ENCODE measurements at places on chromosomes 3 and 15.

- no peak for DNase-seq
Observed at GRCh38 chr15:26355472-26356074, 417.3 kb downstream of the GABRB3 start.

DNA sequence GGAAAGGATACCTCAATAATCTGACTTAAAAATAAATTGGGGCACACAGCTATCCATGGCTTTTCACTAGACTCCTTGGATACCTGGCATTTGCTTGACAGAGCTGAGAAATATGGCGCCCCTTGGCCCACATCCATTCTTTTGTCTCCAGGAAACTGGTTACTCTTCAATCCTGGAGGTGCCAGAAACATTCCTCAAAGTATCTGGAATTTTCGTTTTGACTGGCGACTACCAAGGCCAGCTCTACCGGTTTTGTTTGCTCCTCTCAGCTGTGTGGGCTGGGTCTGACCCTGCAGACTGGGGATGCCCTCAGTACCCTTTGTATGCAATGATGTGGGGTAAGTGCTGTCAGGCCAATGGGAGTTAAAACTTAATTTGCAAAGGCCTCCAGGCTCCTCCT is 27.0 kb downstream of the KATNBL1 start:
- DNase-seq: no peak

DNA sequence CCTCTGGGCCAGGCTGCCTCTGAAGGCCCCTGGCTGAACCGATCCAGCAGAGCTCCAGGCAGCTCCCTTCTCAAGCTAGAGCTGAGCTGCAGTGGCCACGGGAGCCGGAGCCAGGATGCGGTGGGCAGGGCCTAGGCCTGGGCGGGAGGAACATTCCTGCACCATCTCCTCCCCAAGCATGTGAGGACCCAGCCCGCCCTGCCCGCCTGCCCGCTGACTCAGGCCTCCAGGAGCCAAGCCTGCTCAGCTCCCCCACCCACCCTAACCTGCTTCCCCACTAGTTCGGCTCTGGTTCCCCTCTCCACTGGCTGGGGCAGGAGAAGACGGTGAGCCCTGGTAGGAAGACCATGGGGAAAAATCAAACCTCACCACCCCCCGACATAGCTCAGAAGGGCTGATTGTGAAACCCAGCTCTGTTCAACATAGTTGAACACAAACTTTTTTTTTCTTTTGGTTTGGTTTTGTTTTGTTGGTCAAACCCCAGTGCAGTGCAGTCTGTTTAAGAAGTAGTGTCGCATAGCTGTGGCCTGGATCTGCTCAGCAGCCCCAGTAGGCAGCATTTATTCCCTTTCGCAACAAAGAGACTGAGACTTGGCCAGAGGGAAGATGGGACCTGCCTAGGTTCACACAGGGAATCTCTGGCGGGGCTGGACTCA is 13.5 kb downstream of the SNX33 start:
- no peak for DNase-seq

DNA sequence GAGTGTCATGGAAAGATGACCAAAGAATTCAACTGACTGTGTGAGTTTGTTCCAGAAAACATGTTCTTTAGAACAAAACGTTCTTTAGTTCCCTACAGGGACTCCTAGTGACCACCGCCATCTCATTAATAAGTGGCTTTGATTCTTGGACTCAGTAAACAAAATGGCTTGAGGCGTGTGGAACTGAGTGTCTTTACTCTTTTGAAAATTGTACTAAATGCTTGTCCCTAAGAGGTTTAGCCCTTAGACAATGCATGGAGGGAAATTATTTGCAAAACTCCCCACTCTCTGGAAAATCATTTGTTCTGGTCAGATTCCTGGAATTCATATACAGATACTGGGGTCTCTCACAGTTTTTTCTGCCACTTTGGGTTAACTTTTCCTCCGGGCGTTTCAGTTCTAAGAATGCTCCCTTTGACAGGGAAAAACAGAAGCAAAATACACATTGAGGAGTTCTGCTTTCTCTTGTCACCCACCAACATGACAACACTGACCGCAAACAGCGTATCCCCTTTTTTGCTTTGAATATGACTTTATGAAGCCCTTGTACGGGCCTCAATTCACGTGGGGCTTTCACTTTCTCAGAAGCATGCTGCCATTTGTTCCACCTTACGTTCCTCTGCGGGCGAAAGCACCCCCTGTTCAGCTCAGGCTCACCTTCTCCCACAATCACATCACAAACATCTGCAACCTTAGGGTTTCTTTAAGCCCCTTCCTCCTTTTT is 15.3 kb upstream of the NRROS start:
- DNase-seq: peak; percentile 61

- no peak for DNase-seq
Observed at GRCh38 chr3:101248736-101249135, 71.6 kb downstream of the IMPG2 start.

DNA sequence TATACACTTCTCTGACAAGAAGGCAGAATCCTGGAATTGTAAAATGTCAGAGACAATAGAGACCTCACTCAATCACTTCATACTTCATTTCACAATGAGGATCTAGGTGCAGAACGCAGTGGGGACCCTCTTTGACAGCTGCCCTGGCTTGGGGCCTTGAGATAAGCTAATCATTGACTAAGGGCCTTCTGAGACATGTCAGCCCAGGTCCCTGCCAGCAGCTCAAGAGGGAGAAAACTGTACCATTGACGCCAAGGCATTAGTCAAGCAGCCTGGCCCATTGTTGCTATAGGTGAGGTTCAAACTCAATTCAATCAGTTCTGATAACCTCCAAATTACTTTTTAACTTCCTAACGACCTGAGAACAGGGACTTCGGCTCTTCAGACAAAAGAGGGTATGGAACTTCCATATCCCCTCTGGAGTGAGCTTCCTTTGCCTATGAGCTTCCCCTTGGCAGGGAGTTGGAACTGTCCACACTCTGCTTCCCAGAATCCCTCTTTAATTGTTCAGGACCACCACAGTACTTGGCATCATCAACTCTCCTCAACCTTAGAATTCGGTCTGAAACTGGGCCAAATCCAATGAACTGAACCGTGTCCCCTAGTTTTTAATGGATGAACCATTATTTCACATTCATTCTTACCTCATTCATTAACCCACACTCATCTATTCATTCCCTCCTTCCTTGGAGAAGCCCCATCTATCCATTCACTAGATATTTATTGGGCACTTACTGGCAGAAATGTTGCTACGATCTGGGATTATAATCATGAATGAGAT is 1.5 kb upstream of the CYP8B1 start:
- no peak for DNase-seq

DNA sequence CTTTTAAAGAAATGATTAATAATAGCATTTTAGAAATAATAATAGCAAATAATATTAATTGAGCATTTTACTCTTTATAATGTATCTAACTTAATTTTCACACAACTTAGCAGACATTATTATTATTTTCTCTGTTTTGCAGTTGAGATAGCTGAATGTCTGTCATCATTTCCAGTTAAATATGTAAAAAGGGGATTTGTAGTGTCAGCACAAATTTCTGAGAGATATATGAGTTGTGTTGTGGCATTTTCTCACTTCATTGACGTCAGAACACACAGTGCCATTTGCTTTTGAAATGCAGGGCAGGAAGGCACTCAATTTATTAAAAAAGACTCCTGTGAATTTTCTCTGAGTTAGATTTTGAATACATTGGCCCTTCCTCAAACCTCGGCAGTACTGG is 111.0 kb downstream of the GRM7 start:
- DNase-seq: no peak

GRCh38 chr3:152385761-152386160 is 117.0 kb downstream of the MBNL1 start:
- DNase-seq: no peak

DNA sequence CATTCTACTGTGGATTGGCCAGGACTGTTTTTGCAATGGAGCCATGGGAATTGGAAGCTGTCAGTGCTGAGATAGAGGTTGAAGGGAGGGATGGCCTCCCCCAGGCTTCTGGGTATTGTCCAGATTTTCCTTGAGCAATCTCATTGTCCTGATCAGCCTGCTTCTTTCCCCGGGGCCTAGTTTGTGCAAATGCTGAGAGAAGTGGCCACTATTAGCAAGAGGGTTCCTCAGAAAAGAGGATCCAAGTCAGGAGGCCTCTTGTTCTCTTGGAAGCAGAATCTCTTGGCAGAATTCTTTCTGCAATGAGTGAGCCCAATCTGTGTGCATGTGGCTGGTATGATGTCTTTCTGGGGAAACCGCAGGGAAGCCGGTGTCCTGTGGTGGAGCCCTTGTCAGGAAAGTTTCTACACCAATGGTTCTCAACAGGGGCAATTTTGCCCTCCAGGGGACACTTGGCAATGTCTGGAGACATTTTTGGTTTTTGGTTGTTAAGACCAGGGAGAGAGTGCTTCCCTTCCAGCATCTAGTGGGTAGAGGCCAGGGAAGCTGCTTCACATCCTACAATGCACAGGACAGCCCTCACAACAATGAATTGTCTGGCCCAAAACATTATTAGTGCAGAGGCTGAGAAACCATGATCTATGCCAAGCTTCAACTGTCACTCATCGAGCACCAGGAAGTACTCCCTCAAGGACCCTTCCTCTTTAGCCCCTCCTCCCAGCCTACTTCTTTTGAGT is 2.0 kb downstream of the LIPC start:
- no peak for DNase-seq

DNA sequence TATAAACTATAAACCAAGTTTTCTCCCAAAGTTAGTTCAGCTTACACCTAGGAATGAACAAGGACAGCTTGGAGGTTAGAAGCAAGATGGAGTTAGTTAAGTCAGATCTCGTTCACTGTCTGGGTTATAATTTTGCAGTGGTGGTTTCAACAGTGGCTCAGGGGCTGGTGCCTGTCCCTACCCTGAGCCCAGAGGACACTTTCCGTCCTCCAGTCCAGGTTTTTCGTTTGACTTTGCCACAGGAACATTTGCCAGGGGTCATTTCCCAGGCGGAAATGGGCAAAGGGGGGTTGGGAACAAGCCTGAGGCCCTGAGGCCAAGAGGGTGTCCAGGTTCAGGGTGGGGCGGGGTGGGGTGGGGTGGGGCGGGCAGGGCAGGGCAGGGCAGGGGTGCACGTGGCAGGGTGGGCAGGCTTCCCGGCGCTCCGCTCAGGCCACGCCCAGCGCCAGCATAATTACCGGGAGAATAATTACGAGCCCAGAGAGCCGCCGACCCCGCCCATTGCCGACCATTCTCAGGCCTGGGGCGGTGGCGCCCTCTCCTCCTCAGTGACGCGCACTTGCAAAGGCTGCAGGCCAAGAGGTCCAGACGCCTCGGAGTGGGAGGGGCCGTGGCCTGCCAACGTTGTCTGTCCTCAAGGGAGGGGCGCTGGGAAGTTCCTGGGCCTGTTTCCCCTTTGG is 70.4 kb downstream of the KLF13 start:
- no peak for DNase-seq

GRCh38 chr15:70633991-70634390 is 129.4 kb downstream of the UACA start:
- no peak for DNase-seq

- DNase-seq: no peak
Observed at GRCh38 chr15:38905632-38906031, 341.0 kb upstream of the RASGRP1 start.

- DNase-seq: no peak
Observed at GRCh38 chr3:76497636-76498035, 542.3 kb upstream of the ROBO2 start.

GRCh38 chr3:20878691-20879090 is 692.7 kb upstream of the SGO1 start:
- DNase-seq: no peak

- DNase-seq: no peak
Observed at GRCh38 chr3:162295323-162295983, 798.8 kb downstream of the OTOL1 start.

- DNase-seq: no peak
Observed at GRCh38 chr3:172476347-172476746, 28.1 kb upstream of the GHSR start.

DNA sequence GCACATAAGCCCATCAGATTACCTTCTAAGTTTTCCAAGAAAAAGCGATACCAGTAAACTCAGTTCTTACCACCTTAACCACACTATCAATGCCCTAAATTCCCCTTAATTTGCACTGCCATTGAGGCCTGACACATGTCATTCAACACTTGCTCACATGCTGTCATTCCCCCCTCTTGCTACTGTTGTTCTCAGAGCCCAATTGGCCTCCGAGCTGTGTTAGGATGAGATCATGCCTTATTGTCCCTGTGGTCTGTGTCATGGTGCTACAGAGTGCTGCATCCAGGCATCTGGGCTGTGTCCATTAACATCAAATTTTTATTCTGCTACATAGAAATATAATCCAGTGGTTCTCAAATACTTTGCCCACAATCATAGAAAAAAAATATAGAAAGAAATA is 213.6 kb downstream of the SSR3 start:
- no peak for DNase-seq

DNA sequence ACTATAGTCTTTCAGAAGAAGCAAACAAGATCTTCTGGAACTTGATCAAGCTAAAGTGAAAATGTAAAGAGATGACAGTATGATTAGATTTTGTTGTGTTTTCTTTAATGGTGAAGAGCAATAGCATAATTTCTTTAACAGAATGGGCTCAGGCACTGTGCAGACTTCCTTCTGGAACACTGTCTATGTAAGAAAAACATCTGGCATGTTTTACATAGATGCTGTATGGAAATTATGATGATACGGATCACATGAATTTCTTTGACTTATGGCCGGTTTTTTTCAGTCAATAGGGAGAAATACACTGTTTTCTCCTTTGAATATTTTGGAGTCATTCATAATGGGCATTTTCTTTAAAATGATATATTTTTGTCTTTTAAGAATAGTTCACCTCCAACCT is 42.6 kb downstream of the PHLDB2 start:
- DNase-seq: no peak

- peak; percentile 77 for DNase-seq
Observed at GRCh38 chr3:58640700-58641372, 25.7 kb downstream of the FAM3D start.

GRCh38 chr3:6260551-6261191 is 600.2 kb upstream of the GRM7 start:
- no peak for DNase-seq

GRCh38 chr3:58713715-58714401 is 47.3 kb upstream of the FAM3D start:
- no peak for DNase-seq

GRCh38 chr3:123021996-123022510 is 5.5 kb downstream of the SEMA5B start:
- no peak for DNase-seq

DNA sequence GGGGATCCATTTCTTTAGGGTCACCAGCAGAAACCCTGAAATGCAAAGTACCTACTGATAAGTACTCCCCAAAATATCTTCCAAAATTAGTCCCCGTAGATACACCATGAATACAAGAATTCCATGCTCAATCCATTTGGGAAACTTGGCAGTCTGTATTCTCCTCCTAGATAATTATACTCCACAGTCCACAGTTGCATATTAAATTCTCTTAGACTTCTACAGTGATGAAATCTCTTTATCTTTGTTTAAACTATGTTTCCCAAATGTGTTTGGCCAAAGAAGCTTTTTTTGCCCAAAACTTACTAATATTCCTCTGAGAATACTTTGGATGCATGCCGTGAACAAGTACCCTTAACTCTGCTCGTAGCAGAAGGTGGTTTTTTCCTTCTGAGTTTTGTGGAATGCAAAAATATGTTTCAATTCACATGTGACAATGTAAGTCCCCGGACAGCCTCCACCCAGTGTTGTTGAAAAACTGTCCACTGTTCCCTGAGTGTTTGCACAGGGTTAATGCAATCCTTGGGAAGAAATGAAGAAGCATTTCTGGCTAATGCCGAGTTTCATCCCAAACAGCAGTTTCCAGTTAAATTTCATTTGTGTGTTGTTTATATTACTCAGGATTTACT is 126.7 kb downstream of the ARNT2 start:
- DNase-seq: no peak

- no peak for DNase-seq
Observed at GRCh38 chr3:33231756-33232465, 13.3 kb upstream of the SUSD5 start.

Data from stimulated activated CD4-positive, alpha-beta T cell treated with anti-CD3 and anti-CD28 coated beads, Interleukin-15, amount 100 ng/mL, for 24 hours (primary cell).